Dermis blood vessel endothelial cell (primary cell): ENCODE measurements at places on chromosomes 2 and 18.

GRCh38 chr2:117989854-117990438, 23.9 kb downstream of the CCDC93 start:
- DNase-seq = no peak

DNA sequence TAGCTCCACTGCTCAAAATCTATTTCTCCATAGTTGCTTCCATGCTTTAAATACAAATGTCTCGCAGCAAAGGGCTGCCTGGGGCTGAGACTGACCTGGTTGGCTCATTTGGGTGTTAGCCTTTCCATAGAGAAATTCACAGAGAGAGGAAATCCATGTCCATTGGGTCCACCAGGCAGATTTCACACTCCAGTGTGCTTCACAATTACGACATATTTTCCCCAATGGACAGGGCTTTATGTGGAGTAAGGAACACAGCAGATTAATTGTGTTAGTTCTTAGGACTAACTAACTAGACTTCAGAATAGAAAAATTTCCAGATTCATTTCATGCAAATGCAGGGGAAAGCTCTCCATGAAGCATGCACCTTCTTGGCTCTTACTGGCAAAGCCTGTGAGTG, 180.7 kb downstream of the FBXO15 start:
- DNase-seq = no peak

DNA sequence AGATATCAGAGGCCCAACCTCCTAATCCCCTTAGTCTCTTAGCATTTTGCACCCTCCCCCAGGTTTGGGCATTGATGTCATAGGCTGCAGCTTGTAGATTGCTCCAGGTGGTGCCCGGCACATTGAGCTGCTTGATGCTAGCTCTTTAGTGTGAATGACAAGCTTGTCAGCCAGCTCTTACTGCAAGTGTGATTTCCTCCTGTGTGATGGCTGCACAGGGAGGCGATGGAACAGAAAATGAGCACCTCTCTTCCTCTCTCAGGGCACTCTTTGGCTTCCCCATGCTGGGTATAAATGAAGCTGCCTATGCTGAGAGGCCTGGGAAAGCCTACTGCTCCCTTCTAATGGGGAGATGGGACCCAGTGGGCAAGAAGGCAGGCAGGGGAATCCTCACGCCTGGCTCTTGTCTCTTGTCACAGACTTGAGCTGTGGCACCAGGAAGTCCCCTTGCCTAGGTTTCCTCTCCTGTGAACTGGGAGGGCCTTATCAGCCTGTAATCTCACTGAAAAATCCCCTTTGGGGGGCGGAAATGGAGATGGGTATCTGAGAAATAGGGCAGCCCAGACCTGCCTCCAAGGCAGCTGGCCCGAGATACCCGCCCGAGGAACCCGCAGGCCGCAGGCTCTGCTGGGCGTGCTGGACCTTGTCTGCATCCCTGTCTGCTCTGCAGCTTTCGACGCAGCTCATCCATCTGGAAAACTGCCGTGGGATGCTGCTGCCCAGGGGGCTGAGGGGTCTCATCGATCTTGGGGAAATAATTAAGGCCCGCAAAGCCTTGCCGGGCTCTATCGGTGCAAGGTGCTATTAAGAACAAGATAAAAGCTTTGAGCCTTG, 163.5 kb upstream of the CXCR4 start:
- DNase-seq = no peak

DNA sequence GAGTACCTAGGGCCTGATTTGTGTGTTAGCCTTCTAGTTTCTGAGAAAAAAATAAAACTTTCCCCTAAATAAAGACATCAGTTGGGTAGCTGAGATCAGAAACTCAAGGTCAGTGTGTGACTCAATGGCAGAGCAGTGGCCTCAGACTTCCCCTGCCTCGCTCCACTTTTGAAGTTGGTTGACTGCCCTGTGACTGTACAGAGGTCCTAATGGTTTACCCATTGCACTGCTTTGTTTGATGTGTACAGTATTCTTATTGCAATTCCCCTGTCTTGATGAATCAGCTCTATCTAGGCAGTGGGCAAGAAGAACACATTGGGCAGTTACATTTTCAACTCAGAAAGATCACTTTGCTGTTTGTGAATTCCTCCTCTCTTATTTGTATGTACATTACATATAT, 315.7 kb downstream of the KCNS3 start:
- DNase-seq = no peak

- DNase-seq = no peak
These were observed 304.4 kb upstream of the SLC39A10 start for GRCh38 chr2:195352581-195352980.
